ENCODE measurements at places on chromosomes 3 and 15. TPM values are rescaled to one million over a fixed set of nuclear protein-coding genes. Genes with fewer than 3 reads are reported as not detected.

GRCh38 chr3:193489949-193490348, 64.7 kb downstream of the ATP13A4 start:
- no peaks in the 10 kb centered on the region for H3K4me1 ChIP-seq
- peaks cover 1% of the 10 kb centered on the region for H3K27me3 ChIP-seq

The CAMP gene
- not detected for total RNA-seq

DNA sequence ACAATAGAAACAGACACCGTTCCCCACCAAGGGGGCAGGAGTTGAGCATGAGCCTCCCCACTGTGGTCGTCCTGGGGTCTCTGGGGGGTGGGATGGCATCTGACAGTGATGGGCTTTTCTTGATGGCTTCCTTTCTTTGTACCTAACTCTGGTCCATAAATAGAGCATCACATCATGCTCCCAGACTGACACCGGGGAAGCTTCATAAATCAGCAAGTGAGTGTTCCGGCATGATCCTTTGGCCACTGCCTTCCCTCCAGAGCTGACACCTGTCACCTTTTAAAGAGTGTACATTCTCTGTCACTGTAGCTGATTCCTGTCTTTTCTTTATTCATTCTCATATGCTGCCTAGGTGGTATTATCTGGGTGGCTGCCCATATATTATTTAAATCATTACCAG, 129.9 kb downstream of the ROBO2 start:
- no peak overlapping the region for H3K4me3 ChIP-seq
- no peak for DNase-seq
- H3K27ac ChIP-seq = no peak overlapping the region

The C2CD4A gene
- not detected for total RNA-seq

DNA sequence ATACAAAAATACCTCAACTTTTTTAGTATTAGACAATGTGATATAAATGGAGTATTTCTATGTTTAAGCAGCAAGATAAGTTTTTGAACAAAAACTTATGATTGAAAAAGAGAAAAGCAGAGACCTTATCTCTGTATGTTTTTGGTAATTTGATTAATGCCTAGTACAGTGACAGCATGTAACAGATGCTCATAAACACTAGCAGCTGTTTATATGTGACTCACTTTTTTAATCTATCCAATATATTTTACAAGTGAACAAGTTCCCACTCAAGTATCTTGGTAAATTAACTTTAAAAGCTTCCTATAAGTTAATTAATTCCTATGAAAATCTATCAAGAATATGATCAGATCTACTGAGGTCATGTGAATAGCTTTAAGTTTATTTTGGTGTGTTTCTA, 55.1 kb downstream of the NGLY1 start:
- H3K27me3 ChIP-seq = no peaks in the 10 kb centered on the region
- no peak for DNase-seq
- no peaks in the 10 kb centered on the region for H3K36me3 ChIP-seq

DNA sequence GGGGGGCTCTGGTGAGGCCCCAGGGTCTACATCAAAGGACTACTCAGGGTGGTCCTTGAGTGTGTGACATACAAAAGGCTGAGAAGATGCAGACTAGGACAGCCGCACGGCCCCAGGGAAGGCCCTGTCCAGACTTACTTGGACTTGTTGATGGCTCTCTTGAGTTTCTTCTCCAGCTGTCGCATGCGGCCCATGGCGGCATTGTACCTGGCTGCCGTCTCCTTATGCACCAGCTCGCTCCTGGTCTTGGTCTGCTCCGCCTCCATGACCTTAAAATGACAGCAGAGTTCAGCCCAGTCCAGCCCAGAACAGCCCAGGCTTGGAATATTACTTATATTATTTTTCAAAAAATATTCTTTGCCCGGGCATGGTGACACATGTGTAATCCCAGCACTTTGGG, 56.0 kb downstream of the CAPN7 start:
- H3K4me3 ChIP-seq = no peak overlapping the region
- peaks cover 2% of the 10 kb centered on the region for H3K27me3 ChIP-seq
- no peaks in the 10 kb centered on the region for H3K4me1 ChIP-seq

GRCh38 chr3:30768046-30768445, 126.4 kb downstream of the GADL1 start:
- peaks cover 2% of the 10 kb centered on the region for H3K27me3 ChIP-seq
- DNase-seq = no peak
- H3K36me3 ChIP-seq = no peaks in the 10 kb centered on the region
- peaks cover 20% of the 10 kb centered on the region for H3K4me1 ChIP-seq

DNA sequence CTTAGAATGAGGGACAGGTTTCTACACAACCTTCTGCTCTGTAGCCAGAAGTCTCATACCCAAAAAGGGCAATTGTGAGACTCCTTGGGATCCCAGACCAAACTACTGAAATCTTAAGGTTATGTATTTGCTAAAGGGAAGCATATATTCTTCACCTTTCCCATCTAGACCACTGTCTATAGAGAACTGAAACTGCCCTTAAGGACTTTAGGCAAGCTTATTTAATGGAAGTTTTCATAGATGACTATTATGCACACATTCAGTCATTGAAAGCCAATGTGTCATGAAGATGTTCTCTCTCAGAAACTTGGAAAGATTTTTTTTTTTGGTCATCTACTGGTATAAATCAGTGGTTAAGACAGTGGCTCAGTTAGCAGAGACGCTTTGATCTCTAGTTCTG, 365.3 kb downstream of the MCTP2 start:
- no peak for DNase-seq
- H3K27ac ChIP-seq = no peak overlapping the region
- no peaks in the 10 kb centered on the region for H3K4me1 ChIP-seq
- no peak overlapping the region for H3K4me3 ChIP-seq

The THUMPD3 gene
- 59.2 TPM for total RNA-seq

The GOLGA8G gene
- 0.07 TPM for total RNA-seq

- H3K4me3 ChIP-seq = no peak overlapping the region
- H3K27ac ChIP-seq = peak overlapping the region; percentile 56
- peaks cover 55% of the 10 kb centered on the region for H3K4me1 ChIP-seq
- peak; percentile 68 for DNase-seq
- no peaks in the 10 kb centered on the region for H3K27me3 ChIP-seq
These were observed 78.3 kb upstream of the CDIN1 start for GRCh38 chr15:36501063-36501678.

DNA sequence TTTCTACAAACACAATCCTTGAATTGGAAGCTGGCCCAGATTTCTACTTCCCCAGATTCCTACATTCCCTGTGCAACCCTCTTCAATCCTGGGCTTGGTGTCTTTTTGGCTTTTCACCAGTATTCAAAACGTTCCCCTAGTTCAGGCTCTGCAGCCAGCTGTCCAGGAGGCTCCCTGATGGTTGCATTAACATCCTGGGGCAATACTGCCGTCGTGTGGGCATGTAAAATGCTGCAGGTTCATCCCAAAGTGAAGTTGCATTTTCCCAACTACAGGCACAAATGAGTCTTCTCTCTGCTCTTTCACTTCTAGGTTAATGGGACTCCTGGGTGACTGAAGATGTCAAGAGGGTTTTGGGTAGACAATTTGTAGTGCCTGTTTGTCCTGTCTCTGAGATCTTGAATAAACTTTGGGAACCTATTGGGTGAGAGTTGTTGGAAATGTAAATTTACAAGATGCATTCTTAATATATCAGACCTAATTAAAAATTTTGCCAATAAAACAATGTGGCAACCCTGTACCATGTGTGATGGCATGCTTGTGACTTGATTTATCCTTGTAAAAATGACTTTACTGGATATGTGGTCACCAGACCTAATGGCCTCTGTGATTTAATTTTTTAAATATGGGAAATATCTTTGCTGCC, 28.6 kb downstream of the SOX14 start:
- H3K27ac ChIP-seq = no peak overlapping the region
- peak; percentile 47 for DNase-seq
- no peaks in the 10 kb centered on the region for H3K36me3 ChIP-seq
- no peaks in the 10 kb centered on the region for H3K4me1 ChIP-seq
- H3K27me3 ChIP-seq = no peaks in the 10 kb centered on the region

The LRTM1 gene
- not detected for total RNA-seq

GRCh38 chr3:16728770-16729745, 123.8 kb upstream of the DAZL start:
- H3K4me1 ChIP-seq = peaks cover 34% of the 10 kb centered on the region
- DNase-seq = peak; percentile 61
- no peaks in the 10 kb centered on the region for H3K27me3 ChIP-seq
- H3K27ac ChIP-seq = peak overlapping the region; percentile 89

DNA sequence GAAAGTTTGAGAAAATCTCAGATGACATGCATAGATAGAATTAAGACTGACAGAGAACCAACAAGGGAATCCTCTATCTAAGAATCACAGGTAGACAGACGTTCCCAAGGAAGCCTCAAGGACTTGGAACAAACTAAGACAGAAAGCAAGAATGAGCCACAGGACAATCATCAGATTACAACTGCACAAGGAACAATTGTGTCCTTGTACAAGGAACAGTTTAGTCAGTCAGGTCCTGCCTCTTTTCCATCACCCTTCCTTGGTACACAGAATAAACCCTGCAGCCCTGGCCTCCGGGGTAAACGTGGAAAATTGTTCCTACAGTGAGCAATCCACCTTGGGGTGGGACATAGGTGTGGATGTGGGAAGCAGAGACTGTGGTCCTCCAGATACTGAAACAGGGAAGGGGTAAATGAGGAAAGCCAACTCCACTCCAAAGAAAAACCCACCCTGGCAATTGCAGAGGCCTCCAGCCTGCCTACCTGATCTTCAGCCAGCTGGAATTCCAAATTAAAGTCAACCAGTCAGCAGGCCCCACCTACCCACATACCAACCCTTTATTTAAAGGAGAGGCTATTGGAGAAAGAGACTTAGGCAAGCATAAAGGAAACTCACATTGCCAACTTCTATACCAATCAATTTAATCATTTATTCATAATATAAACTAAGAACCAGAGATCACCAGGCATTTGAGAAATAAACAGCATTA, 73.4 kb downstream of the ULK4 start:
- no peaks in the 10 kb centered on the region for H3K4me1 ChIP-seq
- no peak for DNase-seq
- no peak overlapping the region for H3K27ac ChIP-seq

The LRRC34 gene
- 0.90 TPM for total RNA-seq

The IGSF10 gene
- not detected for total RNA-seq

- peaks cover 81% of the 10 kb centered on the region for H3K4me1 ChIP-seq
- H3K4me3 ChIP-seq = no peak overlapping the region
- no peak for DNase-seq
- peak overlapping the region; percentile 69 for H3K27ac ChIP-seq
- H3K27me3 ChIP-seq = peaks cover 12% of the 10 kb centered on the region
- peaks cover 80% of the 10 kb centered on the region for H3K36me3 ChIP-seq
These were observed 119.5 kb downstream of the MYLK start for GRCh38 chr3:123764647-123765046.

DNA sequence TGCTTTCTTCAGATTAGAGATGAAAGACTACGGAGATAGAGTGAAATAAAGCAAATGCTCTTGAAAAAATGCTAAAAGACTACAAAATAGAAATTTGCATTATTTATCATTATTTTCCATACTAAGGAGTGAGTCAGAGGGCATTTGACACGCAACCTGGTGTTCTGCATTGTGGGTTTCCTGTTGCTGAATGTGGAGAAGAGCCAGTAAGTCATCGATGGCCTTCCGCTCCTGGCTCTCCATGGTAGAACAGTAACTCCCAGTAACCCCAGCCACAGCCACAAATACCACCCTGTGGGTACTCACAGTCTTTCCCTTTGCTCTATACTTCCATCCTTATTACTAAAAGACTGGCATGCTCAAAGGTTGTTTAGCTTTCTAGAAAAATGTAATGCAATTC, 61.5 kb downstream of the CGGBP1 start:
- no peak for DNase-seq
- peaks cover 18% of the 10 kb centered on the region for H3K4me1 ChIP-seq
- H3K36me3 ChIP-seq = no peaks in the 10 kb centered on the region
- H3K27me3 ChIP-seq = peaks cover 2% of the 10 kb centered on the region
- peak overlapping the region; percentile 76 for H3K4me3 ChIP-seq

GRCh38 chr3:63874769-63875168, 11.1 kb downstream of the ATXN7 start:
- H3K36me3 ChIP-seq = no peaks in the 10 kb centered on the region
- peaks cover 52% of the 10 kb centered on the region for H3K4me1 ChIP-seq
- H3K4me3 ChIP-seq = no peak overlapping the region

The AGTR1 gene
- total RNA-seq = 0.10 TPM

- H3K4me1 ChIP-seq = peaks cover 8% of the 10 kb centered on the region
- peaks cover 16% of the 10 kb centered on the region for H3K27me3 ChIP-seq
- no peaks in the 10 kb centered on the region for H3K36me3 ChIP-seq
- H3K4me3 ChIP-seq = no peak overlapping the region
- peak; percentile 27 for DNase-seq
- no peak overlapping the region for H3K27ac ChIP-seq
These were observed 48.8 kb downstream of the CHRD start for GRCh38 chr3:184428561-184429175.

The CERS3 gene
- total RNA-seq = not detected

The FBXL2 gene
- total RNA-seq = 8.8 TPM

The TMEM108 gene
- total RNA-seq = not detected

GRCh38 chr15:70815604-70816003, 38.4 kb downstream of the LARP6 start:
- H3K27me3 ChIP-seq = peaks cover 3% of the 10 kb centered on the region
- DNase-seq = no peak
- H3K27ac ChIP-seq = no peak overlapping the region
- H3K36me3 ChIP-seq = no peaks in the 10 kb centered on the region
- no peak overlapping the region for H3K4me3 ChIP-seq
- peaks cover 35% of the 10 kb centered on the region for H3K4me1 ChIP-seq

- H3K27me3 ChIP-seq = peaks cover 6% of the 10 kb centered on the region
- no peak for DNase-seq
- H3K4me1 ChIP-seq = peaks cover 8% of the 10 kb centered on the region
These were observed 445.7 kb upstream of the CDIN1 start for GRCh38 chr15:36133742-36134141.
